ENCODE measurements at places on chromosomes 16 and 17.

DNA sequence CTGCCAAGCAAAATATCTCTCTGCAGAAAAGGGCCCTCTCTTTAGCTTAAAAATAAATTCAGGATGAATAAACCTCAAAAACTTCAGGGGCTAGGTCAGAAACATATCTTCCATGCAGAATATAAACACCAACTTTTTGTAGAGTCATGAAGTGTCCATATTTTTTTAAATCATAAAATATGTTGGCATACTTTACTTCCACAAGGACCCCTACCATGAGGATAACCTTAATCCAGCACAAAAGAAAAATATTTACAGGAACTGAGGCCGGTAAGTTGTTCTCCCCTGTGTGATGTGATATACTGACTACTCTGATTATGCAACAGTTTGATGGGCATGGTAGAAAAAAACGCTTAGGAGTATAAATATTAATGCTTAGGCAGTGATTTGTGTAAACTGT, 264.8 kb upstream of the CDH11 start:
- no peak for DNase-seq

- no peak for DNase-seq
These were observed 144.1 kb downstream of the RBFOX3 start for GRCh38 chr17:79466562-79467350.

GRCh38 chr17:9002227-9002605, 19.1 kb upstream of the NTN1 start:
- DNase-seq = no peak

DNA sequence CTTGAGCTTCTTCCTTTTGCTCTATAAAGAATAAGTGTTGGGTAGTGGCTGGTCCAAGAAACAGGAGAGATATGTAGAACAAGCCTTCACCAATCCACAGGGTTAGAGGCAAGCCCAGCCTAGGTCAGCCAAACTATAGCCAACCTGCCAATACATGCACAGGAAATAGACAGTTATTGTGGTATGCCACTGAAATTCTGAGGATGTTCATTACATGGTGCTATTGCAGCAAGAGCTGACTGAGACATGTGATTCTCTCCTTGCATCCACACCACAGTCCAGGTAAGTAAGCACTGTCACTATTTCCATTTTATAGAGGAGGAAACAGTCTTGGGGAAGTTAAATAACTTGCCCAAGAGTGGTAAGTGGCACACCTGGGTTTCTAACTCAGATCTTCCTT, 268.1 kb downstream of the NPIPA8 start:
- no peak for DNase-seq

GRCh38 chr16:2942045-2942444, 22.0 kb upstream of the KREMEN2 start:
- DNase-seq = no peak

DNA sequence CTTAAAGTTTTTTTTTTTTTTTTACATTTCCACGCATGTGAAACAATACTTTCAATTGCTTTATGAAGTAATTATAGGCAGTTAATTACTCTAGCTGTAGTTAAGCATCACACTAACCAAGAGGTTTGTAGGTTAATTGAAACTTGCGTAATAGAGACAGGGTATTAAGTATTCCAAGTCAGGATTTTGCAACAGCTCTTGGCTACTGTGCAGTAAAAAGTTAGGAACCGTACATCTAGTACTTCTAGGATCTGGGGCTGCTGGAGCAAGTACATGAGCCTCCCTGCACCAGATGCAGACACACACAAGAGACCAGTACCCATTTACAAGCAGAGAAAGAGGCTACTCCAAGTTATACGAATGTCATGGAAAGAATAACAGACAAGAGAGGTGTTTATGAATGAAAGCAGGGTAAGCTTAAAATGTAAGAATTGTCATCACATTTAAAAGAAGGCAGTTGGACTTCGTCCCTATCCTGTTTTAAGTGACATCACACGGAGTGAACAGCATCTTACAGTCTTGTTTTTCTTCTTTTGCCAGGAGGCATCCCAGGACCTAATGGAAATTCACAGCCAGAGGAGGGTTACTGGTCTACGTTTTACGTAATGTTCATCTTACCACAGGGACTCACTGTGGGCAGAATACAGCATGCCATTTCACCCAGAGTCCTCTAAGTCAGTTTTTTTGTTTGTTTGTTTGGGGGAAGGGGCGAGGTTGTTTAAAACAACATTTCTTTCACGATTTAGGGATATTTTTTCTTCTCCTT, 379.6 kb upstream of the PSMD7 start:
- DNase-seq = no peak

GRCh38 chr16:78761427-78761826, 662.0 kb downstream of the WWOX start:
- no peak for DNase-seq

DNA sequence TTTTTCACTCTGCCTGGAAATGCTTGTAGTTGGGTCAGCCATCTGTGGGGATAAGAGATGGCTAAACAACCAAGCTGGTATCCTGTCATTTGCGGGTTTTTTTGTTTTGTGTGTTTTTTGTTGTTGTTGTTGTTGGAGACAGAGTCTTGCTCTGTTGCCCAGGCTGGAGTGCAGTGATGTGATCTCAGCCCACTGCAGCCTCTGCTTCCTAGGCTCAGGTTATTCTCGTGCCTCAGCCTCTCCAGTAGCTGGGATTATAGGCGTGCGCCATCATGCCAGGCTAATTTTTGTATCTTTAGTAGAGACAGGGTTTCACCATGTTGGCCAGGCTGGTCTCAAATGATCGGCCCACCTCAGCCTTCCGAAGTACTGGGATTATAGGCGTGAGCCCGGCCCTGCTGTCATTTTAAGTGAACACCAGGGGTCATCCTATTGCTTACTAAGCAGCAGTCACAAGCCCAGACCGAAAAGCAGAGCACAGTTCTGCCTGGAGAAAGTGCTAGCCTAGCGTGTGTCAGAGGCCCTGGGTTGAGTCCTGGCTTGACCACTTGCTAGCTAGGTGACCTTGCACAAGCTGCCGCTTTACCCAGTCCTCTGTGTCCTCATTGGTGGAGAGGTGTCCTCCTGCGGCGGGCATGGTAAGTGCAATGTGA, 4.6 kb downstream of the SMCR8 start:
- DNase-seq = peak; percentile 45

DNA sequence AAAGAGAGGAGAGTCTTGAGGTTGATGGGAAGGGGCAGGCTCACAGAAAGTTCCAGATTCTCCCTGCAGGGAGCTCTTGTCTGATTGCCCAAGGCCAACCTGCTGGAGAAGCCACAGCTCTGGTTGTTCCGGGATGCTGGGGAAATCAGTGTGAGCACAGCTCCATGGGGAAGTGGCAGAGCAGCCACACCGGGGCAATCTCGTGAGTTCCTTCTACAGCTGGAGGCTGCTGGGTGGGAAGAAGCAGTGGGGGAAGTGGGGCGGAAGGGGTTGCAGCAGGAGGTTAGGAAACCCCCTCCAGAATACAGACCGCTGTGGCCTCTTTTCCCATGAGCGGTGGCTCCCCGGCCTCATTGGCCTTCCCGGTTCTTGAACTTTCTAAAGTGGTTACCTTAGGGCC, 34.0 kb downstream of the KIAA0513 start:
- DNase-seq = no peak

DNA sequence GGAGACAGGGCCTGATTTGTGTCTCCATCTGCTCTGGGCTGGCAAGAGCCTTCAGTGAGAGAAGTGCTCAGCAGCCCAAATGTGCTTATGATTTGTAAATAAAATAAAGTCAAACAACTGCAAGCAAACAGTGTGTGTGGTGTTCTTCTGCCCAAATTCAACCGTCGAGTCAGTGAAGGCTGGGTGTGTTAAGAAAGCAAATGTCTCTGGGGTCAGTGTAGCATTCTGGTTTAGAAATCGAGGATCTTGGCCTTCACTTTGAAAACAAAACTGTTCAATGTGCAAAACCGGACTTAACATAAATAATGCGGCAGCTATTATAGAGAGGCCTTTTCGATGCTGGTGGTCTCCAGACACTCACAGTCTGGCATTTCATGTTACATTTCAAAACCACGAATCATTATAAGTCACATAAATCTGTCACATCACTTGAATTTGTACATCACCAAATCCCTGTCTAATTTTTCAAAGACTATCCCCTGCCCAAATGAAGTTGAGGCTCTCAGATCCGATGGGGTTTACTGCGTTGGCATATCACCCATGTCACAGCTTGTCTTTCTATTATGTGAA, 158.6 kb upstream of the MYOCD start:
- DNase-seq = no peak

- no peak for DNase-seq
These were observed 1.7 kb upstream of the RRAD start for GRCh38 chr16:66926961-66927436.

DNA sequence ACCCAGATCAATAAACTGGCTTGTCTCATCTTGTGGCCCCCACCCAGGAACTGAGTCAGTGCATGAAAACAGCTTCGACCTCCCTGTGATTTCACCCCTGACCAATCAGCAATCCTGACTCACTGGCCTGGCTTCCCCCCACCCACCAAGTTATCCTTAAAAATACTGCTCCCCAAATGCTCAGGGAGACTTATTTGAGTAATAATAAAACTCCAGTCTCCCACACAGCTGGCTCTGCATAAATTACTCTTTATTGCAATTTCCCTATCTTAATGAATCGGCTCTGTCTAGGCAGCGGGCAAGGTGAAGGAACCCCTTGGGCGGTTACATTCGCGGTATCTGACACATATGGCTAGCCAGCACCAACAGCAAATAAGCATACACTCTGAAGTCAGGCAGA, 9.8 kb upstream of the RABEP1 start:
- DNase-seq = no peak

DNA sequence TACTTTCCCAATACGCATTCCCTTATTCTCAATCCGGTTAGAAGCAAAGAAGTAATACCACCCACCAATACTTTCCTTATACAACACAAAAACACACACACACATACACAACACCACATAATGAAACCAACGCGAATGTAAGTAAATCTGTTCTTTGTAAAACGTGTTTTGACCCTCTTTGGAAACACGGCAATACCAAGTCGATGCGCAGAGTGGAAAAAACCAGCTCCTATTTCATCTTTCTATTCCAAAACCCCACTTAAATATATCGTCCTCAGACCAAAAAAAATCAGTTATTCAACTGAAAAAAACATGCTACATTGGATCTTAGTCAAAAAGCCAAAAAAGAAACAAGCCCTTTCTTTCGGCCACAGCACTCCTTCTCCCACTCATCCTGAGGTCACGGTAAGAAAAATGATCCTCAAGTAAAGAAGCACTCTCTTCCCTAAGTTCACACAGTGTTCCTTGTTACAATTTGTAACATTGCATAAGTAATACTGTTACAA, 31.0 kb upstream of the ARL4D start:
- DNase-seq = peak; percentile 91

DNA sequence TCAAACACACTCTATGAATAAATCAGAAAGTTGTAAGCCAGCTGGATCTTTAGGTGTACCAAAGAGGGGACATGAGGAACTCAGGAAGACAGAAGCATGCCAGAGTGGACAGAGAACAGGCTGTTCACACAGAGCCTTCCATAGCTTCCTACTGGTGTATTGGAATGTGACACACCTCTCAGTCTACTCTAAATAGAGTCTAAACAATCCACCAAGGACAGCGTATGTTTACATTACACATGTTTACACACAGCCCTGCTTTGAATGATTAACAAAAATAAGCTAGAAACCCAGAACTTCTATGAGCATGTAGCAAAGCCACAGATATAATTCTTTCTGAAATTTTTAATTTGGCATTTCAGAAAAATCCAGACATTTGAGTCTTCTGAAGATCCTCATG, 1279.0 kb upstream of the CDH8 start:
- no peak for DNase-seq

GRCh38 chr16:10660950-10661635, 33.6 kb downstream of the TEKT5 start:
- no peak for DNase-seq

GRCh38 chr17:29158488-29159275, 21.5 kb downstream of the MYO18A start:
- no peak for DNase-seq

DNA sequence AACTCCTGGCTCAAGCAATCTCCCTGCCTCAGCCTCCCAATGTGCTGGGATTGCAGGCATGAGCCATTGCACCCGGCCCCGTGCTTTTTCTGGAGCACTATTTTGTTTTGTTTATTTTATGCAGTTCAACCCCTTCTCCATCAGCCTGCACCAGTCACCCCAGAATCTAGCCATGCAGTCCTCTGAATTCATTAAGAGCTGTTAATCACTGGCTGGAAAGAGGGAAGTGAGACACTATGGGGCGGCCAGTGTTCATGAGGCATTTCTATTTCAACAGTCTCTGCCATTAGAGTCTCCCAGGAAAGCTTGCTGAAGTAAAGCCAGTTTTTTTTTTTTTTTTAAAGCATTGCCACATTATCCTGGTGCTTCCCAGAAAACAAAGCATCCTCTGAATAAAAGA, 1.7 kb downstream of the VWA3A start:
- no peak for DNase-seq

GRCh38 chr17:76834870-76835269, 33.3 kb upstream of the MGAT5B start:
- no peak for DNase-seq

- no peak for DNase-seq
These were observed 48.4 kb upstream of the TAC4 start for GRCh38 chr17:49896222-49896621.

- DNase-seq = no peak
These were observed 29.3 kb downstream of the PELP1 start for GRCh38 chr17:4674685-4674998.
